Fibroblast of the conjunctiva (primary cell): ENCODE measurements at places on chromosomes 12 and 14.
A peak's percentile ranks its signal among the peaks of the same experiment; 100 is the strongest.

GRCh38 chr12:24945845-24946244 is 3.1 kb downstream of the BCAT1 start:
- no peak for DNase-seq

DNA sequence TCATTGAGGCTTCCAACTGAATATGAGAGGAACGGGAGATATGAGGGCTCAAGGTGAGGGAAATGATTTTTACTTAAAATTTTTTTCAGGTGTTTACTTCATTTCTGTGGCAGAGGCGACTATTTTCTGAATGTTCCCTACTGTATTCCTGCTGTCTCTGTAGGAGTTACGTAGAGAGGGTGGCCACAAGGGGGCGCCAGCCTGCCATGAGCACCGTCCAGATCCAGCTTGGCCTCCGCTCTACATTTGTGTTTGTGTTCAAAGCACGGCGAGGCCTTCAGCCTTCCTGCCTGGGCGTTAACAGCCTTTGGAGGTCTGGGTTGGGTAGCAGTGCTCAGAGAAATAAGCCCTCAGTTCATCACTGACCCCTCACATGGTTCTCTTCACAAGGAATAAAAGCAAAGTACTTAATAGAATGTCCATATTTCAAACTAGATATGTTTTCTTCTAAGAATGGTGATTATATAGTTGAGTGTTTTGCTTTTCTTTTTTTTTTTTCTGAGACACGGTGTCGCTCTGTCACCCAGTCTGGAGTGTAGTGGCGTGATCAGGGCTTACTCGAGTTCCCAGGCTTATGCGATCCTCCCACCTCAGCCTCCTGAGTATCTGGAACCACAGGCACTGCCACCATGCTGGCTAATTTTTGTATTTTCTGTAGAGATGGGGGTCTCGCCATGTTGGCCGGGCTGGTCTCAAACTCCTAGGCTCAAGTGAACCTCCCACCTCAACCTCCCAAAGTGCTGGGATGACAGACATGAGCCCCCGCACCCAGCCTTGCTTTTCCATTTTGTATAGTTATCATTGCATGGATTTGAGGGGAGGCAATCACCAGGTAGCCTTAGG is 22.3 kb downstream of the CKB start:
- peak; percentile 81 for DNase-seq

DNA sequence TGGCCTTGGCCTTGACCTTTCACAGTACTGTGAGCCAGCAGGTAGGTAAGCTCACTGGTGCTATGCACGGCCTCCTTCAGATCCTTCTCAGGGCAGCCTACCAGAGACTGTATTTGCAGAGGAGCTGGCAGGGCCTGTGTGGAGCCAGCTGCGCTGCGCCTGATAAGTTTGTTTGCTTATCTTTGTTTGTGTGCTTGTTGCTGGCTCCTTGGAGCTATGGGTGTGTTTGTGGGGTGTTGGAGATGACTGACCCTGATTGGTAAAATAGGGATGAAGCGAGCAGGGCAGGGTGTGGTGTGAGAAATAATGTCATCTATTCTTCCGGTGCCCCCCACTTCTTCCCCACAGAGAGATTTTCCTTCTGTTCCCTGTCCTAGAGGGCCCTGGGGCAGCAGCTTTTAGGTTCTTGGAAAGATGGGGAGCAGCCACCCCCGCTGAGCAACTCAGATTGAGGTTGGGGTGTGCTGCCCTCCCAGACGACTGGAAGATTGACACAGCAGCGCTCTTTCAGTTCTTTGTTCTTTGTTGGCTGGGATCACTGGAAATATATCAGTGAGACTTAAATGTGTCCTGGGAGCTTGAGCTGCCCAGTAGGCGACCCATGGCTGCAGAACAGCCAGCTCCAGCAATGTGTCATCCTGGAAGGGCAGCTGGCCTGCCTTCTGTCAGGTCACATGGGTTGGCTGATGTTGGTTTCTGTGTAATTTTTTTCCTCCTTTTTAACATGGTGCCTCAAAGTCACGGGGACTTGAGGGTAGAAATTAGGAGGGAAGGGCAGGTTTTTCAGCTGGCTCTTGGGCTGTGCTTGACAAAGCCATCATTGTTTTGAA is 19.6 kb downstream of the MLXIP start:
- no peak for DNase-seq

GRCh38 chr14:100865682-100866591 is 37.6 kb downstream of the RTL1 start:
- no peak for DNase-seq

- DNase-seq, result no peak
These were observed 21.0 kb downstream of the RPGRIP1 start for GRCh38 chr14:21300892-21301291.

DNA sequence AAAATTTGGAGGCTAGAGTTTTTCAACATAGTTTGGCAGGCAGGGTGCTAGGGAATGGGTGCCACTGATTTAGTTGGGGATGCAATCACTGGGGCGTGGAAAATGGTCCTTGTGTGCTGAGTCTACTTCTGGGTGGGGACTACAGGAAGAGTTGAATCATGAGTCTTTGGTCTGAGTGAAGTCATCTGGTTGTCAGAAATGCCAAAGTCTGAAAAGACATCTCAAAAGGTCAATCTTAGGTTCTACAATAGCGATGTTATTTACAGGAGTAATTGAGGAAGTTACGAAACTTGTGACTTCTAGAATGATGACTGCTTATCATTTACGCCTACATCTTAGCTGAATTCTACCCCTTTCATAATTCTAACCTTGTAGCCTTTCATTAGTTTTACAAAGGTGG is 209.1 kb downstream of the NUBPL start:
- DNase-seq, result peak; percentile 0

DNA sequence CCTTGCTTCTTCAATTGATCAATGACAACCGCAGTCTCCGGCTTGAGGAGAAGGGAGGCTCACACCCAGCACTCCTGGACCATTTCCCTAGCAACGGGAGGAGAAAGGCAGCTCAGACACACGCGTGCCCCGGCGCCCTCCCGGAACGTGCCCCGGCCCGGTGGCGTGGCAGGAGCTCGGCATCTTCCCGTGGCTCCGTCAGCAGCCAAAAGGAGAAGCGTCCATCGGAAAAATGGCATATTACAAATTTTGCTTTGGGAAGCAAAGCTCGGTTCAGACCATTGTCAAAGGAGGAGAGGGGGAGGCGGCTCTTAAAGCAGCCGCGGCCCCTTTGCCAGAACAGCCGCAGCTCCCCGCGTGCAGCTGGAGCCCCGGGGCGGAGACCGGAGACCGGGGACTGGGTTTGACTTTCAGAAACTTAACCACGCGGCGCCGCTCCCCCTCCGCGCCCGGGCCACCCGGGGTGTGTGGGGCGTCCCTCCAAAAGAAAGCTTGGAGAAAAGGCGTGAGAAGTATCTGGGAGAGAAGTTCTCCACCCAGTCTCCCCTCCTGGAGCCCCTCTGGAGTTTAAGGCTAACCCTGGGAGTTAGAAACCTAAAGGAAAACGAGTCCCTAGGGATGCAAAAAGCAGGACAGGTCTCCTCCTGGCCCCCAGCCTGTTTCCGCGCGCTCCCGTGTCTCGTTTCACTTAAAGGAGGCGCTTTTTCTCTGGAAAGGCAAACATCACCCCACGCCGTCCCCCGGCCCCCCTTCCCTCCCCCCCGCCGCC is 545 bp downstream of the PPFIA2 start:
- DNase-seq, result peak; percentile 3

DNA sequence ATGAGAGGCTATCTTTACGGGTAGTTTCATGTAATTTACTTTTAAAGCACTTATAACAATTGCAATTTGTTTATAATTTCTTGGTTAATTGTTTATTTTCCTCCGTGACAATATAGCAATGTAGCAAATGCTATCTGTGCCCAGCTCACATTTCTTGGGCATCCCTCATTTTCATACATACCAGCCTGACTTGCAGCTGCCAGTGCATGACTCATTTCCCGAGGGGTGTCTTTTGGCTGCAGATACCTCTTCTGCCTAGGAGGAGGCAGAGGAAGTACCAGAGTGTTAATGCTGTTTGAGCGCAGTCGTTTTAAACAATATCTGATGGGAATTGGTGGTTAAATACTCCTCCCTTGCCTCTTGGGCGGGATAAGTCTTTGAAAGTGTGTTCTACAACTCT is 104.2 kb upstream of the ABCD2 start:
- DNase-seq, result peak; percentile 45

DNA sequence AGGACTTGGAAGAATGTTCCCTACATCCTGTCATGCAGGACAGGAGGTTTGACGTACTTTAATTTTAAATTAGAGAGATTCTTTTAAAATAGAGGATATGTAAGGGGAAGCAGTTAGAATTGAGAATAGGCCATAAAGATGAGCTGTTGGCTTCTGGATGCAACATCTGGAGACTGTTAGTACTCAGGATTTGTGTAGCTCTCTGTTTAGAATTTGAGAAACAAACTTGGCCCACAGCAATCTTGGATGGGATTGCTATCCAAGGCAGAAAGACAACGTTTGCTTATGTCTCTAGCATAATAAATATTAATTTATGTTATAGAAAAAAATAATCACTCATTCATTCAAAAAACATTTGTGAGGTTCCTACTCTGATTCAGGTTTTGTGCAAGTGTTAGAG is 398.4 kb upstream of the NOVA1 start:
- DNase-seq, result peak; percentile 3

GRCh38 chr12:122489038-122489437 is 11.7 kb downstream of the ZCCHC8 start:
- no peak for DNase-seq

- DNase-seq, result no peak
These were observed 123.4 kb downstream of the ADCK1 start for GRCh38 chr14:77923131-77923936.

DNA sequence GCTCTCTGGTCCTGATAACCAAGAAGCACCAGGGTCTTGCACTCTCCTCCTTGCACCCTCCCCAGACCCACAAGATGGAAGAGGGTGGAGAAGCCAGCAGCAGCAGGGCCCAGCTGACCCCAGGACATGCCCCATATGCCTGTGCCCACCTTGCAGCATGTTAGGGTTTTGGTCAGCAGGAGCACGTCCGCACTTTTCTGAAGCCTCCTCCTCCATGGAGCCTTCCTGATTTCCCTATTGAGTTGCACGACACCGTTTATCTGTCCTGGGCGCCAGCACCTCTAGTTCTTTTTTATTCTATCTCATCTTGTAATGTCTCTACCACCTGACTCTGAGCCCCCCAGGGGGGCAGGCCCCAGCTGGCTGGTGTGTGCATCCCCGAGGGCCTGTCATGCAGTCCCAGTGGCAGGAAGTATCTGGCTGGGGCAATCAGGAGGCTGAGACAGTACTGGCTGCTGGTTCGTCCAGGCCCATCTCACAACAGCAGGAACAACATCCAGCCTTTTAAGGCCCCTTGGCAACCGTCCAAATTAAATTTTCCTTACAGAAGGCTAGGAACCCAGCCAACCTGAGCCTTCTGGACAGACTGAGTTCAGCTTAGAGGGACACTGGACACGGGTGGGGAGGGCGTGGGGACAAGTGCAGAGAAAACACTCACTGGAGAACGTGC is 39.6 kb downstream of the CCDC85C start:
- peak; percentile 51 for DNase-seq

- no peak for DNase-seq
These were observed 1.7 kb downstream of the PSMB11 start for GRCh38 chr14:23043754-23044153.

DNA sequence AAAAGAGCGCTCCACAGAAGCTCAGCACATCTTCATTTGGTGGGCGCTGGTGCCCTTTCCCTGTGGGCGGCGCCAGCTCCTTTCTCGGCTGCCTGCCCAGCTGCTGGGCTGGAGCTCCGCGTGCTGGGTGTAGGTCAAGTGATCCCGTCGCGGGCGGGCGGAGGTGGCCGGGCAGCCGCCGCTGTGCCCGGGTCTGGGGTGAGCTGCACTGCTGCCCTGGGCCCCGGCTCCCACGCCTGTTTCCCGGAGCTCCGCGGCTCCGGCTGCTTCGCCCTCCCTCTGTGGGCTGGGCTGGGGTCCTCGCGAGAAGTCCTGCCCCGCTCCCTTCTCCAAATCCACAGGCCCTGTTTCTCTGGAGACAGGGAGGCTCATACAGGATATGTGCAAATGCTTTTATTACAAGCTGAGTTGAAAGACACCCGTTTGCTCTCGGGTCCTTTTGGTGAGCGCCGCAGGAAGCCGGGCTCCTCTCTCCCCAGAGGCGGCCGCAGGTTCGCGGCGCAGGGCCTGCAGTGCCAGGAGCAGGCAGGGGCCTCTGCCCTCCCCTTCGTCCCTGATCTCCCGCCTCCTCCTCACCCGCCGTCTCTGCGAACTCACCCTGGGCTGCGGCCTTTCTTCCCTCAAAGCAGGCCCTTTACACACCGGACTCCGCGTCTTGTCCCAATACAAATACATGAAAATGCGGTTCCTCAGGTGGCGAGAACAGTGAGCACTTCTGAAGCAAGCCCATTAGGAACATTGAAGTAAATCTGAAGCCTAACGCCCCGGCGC is 67.8 kb upstream of the CAPRIN2 start:
- DNase-seq, result no peak

DNA sequence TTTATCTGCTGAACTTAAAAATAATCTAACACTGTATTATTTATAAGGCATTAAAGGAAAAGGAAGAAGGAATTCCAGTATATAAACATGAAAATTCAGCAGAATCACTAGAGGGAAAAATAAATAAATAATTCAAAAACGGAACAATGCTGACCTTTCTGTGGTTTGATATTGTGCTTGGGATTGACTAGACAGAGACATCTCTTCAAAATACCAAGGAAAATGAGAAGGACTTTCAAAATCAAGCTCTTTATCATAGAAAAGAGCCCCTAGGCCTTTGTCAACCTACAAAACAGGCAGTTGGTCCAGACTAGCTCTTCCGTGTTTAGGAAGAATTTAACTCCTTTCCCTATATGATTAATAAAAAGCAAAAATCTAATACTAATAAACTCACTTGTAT is 6.3 kb upstream of the FLRT2 start:
- no peak for DNase-seq

- DNase-seq, result no peak
These were observed 249.2 kb upstream of the AMIGO2 start for GRCh38 chr12:47328831-47329545.

DNA sequence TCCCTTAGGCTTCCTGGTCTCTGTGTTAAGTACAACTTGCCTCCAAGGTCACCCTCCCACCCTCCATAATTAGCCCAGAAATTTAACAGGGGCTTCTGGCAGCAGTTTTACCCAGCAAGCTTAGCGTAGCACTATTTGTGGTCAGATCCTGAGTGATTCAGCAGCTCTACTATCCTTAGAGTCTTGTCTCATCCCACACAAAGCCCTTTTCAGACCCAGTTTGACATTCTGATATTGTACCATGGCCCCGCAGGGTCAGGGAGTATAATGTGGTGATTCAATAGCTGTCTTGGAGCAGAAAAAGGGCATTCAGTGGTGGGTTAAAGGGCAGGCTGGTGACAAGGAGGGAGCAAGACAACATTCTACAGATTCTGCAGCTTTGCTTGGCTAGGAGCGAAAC is 153.8 kb upstream of the DDHD1 start:
- DNase-seq, result no peak

GRCh38 chr14:75216427-75217006 is 40.1 kb upstream of the TMED10 start:
- DNase-seq, result no peak

DNA sequence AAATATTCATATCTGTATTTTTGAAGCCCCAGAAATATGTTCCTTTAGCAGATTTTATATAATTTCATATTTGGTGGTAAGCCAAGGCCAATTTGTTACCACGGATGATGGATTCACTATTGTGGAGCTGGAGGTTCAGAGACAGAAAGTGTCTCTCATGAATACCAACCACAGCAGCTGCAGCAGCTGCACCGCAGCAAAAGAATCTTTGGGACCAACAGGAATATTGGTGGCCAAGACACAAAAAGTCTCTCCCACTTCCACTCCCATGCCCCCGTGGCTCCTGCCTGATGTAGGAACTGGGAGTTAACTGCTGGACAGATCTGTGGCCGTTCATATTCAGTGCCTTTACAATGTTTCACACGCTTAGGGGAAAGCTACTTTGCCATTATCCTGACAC is 155.3 kb downstream of the ADAMTS20 start:
- no peak for DNase-seq

- no peak for DNase-seq
These were observed 34.3 kb upstream of the GAS2L3 start for GRCh38 chr12:100539202-100539601.

- DNase-seq, result no peak
These were observed 63.8 kb downstream of the FIGNL2 start for GRCh38 chr12:51784688-51785087.
